ENCODE measurements at places on chromosomes 2 and 18.

GRCh38 chr2:128420131-128420530 is 101.5 kb upstream of the HS6ST1 start:
- no peak for DNase-seq

- no peak for DNase-seq
These were observed 117.0 kb downstream of the FTCDNL1 start for GRCh38 chr2:199734011-199734410.

- no peak for DNase-seq
These were observed 289.4 kb downstream of the ZEB2 start for GRCh38 chr2:144230448-144231085.

DNA sequence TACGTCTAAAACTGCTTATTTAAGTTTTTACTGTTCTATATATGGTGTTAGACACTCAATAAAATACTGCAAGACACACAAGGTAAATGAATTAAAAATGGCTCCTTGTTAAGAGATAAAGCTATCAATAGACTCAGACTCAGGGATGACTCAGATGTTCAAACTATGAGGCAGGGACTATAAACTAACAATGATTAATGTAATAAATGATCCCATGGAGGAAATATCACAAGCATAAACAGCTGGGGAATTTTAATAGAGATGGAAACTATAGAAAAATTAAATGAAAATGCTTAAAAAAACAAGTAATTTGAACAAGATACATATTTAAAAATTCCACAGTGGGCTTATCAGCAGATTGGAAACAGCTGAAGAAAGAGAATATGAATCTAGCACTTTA is 650.8 kb downstream of the DCDC2C start:
- DNase-seq: no peak

DNA sequence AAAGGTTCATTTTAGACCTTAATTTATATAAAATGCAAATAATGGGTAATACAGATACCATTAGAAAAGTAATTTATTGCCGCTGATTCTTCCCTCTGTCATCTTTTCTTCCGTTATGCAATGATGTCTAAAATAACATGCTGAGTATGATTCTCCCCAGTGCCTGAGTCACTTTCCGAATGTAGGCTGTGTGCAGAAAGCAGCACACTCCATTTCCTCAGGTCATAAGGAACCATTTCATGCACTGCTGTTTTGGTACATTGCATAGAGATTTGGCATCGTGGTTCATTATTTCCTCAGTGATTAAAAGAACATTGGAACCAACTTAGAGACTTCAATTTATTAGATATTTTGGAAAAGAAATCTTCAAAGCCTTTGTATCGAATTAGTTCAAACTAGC is 173.5 kb downstream of the CDH2 start:
- DNase-seq: no peak

DNA sequence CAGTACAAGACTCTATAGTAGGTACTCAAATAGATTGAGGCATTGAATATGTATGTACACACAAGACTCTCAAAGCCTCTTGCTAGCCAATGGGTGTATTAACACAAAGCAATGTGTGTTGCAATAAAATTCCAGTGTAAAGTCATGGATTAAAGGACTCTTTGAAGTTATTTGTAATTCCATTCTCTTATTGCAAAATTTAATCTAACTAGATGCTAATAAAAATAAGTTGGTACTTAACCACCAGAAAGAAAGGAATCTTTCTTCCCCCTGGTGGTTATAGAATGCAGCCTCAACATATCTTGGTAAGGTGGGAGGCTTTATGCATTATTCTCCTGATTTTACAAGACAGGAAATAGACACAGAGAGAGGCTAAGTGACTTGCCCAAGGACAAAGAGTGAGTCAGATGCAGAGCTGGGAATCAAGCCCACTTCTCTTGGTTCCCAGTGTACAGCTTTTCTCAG is 18.0 kb downstream of the LRP1B start:
- DNase-seq: no peak

DNA sequence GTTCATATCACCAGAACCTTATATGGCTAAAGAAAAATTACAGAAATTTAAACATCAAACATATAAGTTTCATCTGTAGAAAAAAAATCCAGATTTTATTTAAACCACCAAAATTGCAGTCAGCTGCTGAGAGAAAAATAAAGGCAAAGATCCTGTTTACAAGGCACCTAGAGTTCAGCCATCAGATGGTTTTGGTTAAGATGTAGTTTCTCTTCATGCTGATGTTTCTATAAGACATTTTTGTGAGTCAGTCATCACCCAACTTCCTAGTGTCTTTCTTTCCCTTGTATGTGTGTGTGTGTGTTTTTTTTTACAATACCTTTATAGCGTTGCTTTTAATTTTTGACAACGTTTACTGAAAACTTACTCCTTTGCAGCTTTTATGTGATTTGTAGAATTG is 26.1 kb upstream of the MMADHC start:
- DNase-seq: no peak

DNA sequence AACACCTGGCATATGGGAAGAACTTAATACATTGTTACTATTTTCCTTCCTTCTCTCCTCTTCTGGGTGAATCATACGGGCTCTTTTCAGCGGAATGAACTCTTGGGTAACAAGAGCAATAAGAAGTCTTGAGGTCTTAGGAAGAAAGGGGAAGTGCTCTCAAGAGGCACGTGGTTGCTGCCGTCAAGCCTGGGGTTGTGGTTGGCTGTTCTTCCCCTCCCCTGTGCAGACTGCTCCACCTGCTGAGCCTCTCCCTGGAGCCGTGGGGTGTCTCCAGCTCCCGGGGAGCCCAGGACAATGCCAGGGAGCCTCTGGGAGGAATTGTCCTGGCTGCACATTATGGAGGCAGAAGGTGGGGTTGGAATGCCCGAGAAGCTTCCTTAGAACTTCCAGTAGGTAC is 19.4 kb downstream of the TOGARAM2 start:
- peak; percentile 65 for DNase-seq

DNA sequence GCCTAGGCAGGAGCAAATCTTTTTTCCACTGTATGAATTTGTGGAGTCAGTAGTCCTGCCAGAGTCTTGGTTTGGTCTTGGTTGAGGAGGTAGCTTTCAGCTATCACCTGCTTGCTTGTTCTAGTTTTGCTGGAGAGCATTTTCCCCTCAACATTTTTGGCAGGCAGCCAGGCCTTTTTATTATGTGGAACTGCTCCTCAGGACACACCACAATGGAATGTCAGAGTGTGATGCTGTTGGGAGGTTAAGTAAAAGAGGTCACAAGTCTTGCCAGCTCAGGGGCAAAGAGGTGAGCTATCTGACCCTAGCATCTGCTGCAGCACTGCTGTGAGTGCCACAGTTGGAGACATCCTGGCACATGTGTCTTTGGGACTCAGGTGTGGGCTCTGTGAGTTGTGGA is 258.0 kb downstream of the CNTNAP5 start:
- DNase-seq: no peak

DNA sequence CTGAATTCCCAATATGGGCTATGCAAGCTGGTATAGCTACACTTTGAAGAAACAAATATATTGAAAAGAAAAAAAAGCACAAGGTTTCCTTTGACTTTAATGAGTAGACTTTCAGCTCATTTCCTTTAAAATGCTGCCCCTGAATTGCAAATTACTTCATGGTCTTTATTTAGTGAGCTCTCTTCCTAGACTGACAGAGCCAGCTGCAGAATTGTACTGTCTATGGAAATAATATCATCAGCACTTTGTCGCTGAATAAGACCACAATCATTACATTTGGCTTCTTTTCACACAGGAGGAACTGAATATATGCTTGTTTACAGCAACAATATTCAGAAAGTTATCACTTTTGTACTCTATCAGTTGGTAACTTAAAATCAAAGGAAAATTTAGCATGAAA is 41.7 kb downstream of the ARL5A start:
- no peak for DNase-seq

GRCh38 chr2:183250472-183250871 is 126.2 kb downstream of the NUP35 start:
- DNase-seq: no peak

DNA sequence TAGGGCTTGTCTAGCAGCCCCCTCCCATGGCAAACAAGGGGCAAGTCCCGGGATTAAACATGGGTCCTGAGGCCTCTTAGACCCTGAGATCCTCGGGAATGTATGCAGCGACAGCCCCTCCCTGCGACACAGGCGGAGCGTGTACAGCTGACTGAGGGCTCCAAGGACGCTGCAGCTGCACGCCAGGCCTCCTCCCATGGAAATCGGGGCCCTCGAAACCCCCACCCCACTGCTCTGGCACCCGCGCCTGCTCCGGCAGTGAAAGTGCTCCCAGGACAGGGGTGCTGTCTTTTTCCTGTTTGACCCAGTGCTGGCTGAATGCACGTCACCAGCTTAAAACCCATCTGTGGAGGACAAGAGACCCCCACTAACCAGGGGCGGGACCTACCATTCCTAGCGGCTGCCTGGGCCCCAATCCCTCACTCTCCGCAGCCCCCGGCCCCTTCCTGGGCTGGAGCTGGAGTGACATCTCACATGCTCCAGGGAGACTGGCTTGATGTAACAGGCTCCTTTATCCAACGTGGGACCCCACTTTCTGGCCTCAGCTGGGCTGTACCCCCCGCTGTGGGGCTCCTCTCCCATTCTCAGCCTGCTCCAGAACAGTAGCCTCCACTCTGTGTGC is 247.7 kb downstream of the TWIST2 start:
- no peak for DNase-seq

GRCh38 chr2:146415291-146415690 is 1429.5 kb upstream of the ACVR2A start:
- DNase-seq: no peak

DNA sequence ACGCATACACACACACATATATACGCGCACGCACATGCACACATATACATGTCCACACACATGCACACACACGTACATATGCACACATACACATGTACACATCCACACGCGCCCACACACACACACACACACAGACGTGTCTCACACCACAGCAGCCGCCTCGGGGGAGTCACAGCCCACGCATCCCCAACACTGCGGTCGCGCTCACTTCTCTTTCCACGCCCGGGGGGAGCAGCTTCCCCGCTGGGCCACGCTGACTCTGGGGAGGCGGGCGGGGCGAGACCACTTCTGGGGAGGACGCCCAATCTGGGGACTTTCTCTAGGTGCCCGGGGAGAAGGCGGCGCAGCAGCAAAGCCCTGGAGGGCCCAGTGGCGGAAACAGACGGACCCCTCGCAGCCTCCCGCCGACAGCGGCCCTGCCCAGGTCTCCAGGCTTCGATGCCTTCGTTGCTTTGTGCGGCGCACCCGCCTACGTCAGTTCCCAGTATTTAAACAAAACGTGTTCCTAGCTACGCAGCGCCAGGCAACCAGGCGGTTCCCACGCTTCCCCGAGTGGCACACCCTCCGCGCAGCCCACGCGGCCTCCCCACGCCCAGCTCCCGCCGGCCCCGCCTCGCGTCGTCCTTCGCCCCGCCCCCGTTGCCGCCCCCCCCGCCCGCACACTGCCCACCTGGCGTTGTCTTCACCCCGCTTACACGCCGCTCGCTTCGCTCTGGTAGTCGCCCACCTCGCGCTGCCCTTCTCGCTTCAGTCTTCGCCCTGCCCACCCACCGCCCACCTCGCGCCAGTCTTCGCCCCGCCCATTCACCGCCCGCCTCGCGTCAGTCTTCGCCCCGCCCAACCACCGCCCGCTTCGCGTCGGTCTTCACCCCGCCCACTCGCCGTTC is 810 bp upstream of the RBFA start:
- peak; percentile 84 for DNase-seq

DNA sequence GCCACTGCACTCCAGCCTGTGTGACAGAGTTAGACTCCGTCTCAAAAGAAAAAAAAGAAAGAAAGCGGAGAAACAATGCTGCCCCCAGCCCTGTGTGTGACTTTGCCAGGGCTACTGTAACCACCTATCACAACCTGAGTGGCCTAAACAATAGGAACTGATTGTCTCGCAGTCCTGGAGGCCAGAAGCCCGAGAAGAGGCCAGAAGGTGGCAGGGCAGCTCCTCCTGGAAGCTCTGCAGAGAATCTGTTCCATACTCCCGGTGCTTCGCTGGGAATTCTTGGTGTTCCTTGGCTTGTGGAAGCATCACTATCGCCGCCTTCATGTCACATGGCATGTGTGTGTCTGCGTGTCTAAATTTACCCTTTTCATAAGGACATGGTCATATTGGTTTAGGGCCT is 14.4 kb upstream of the RAB17 start:
- no peak for DNase-seq

DNA sequence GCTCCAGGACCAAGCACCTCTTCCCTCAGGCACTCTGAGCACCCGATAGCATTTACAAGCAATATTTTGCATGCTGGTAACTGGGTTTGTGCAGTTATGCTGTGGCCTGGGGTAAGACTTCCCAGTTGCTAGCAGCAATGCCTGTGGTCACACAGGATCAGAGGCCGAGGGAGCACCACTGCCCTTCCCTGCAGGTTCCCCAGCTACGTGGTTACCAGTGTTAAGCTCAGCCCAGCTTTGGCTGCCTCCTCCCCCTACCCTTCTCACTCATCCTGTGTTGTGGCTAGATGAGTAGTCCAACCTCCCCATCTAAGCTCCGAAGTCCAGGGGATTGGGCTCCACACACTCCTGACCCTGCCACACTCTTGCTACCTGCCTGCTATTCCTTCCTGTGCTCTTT is 141.1 kb downstream of the CELF4 start:
- DNase-seq: no peak

GRCh38 chr2:233211548-233211895 is 40.0 kb upstream of the ATG16L1 start:
- DNase-seq: no peak

GRCh38 chr2:200655918-200656580 is 70.2 kb downstream of the AOX1 start:
- DNase-seq: no peak

GRCh38 chr2:71831193-71831577 is 316.5 kb downstream of the CYP26B1 start:
- no peak for DNase-seq

GRCh38 chr18:31664101-31664500 is 20.3 kb downstream of the B4GALT6 start:
- no peak for DNase-seq

GRCh38 chr2:232133078-232133477 is 171.6 kb downstream of the DIS3L2 start:
- DNase-seq: no peak

DNA sequence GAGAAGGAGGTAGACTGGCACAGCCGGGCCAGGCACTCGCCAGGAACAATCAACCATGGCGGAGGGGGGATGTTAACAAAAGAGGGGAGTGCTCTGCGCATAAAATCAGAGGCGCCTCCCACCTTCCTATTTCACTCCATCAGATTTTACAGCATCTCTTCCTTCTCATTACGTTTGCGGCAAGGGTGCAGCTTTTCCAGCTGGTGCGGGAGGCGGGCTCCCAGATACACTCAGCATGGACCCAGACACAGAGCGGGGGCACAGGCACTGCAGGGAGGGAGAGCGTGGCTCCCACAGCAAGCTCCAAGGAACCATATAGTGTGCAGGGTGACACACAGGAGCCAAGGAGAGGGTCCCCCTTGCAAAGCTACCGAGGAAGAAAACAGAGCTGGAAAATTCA is 176.3 kb downstream of the EIPR1 start:
- DNase-seq: no peak
